ENCODE measurements at places on chromosomes 4 and X.

- no peak overlapping the region for H3K4me3 ChIP-seq
- H3K27me3 ChIP-seq, result no peaks in the 10 kb centered on the region
- no peaks in the 10 kb centered on the region for H3K36me3 ChIP-seq
- H3K4me1 ChIP-seq, result no peaks in the 10 kb centered on the region
Observed at GRCh38 chr4:172708184-172708583, 460.4 kb upstream of the GALNT7 start.

GRCh38 chr4:177380730-177381287 is 61.4 kb downstream of the AGA start:
- no peak overlapping the region for H3K27ac ChIP-seq
- no peak overlapping the region for H3K4me3 ChIP-seq
- H3K27me3 ChIP-seq, result no peaks in the 10 kb centered on the region
- H3K36me3 ChIP-seq, result no peaks in the 10 kb centered on the region

GRCh38 chr4:88335092-88335665 is 43.5 kb upstream of the HERC6 start:
- H3K4me3 ChIP-seq, result no peak overlapping the region
- peak; percentile 24 for DNase-seq
- H3K4me1 ChIP-seq, result no peaks in the 10 kb centered on the region
- peaks cover 5% of the 10 kb centered on the region for H3K27me3 ChIP-seq
- H3K27ac ChIP-seq, result no peak overlapping the region

DNA sequence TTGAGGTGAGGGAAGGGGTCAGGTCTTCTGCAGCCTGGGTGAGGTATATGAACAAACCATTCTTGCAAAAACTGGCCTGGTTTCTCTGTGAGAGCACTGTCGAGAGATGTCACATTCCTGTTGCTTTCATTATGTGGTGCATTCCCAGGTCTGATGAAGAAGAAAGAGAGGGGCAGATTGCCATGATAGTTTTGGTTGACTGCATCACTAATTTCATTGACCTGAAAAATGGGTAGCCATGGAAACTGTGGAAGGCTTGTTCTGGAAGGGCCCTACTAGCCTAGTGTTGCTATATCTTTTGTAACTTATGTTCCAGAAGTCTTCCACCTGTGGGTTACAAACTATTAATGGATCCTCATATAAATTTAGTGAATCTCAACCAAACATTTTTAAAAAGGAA is 32.9 kb upstream of the CYBB start:
- no peaks in the 10 kb centered on the region for H3K36me3 ChIP-seq
- no peak overlapping the region for H3K4me3 ChIP-seq
- H3K27ac ChIP-seq, result no peak overlapping the region

Data from IMR-90 (cell line).